ENCODE measurements at places on chromosomes 3 and 15.
A peak's percentile ranks its signal among the peaks of the same experiment; 100 is the strongest.

- DNase-seq, result no peak
Measured at GRCh38 chr15:101523560-101523940, 34.0 kb upstream of the PCSK6 start.

GRCh38 chr15:48388910-48389309 lies 57.7 kb downstream of the DUT start:
- DNase-seq, result no peak

DNA sequence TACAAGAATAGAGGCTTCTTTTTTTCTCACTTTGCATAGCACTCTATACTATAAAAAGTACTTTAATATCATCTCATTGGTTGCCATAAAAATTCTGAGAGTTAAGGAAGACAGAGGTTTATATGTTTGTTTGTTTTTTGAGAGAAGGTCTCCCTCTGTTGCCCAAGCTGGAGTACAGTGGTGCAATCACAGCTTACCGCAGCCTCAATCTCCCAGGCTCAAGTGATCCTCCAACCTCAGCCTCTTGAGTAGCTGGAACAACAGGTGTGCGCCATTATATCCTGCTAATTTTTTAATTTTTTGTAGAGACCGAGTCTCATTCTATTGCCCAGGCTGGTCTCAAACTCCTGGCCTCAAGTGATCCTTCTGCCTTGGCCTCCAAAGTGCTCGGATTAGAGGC lies 250.2 kb downstream of the LPP start:
- no peak for DNase-seq

DNA sequence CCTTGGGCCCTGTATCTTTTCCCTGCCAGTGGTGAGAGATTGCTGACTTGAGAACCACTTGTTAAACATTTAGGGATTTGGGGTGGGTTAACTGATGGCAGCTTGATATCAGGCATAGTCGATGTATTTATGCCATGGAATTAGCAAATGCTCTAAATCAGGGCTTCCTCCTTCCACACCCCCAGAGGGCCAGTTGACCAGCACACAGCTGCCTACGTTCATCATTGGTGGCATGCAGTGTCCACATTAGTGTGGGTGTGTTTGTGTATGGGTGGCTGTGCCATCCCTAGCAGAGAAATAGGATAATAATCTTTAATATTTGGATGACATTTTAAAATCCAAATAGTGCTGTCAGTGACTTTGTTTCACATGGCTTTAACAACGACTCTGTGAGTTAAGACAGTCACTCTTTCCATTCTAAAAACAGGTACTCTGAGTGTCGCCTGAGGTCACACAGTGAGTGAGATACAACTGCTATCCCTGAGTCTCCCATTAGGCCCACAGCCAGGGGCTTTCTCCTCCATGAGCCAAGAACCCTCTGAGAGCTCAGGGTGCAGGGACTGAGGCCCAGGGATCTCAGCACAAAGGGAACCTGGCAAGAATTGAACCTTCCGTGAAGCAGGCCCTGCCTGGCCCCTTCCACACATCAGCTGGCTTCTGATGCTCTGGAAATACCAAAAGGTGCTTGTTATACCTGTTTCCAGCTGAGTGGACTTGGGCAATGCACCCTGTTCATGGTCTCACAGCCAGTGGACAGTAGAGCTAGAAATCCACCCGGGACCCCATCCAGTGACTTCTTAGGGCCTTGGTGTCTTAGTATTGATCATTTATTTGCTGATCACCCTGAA lies 4.3 kb upstream of the LTF start:
- no peak for DNase-seq

DNA sequence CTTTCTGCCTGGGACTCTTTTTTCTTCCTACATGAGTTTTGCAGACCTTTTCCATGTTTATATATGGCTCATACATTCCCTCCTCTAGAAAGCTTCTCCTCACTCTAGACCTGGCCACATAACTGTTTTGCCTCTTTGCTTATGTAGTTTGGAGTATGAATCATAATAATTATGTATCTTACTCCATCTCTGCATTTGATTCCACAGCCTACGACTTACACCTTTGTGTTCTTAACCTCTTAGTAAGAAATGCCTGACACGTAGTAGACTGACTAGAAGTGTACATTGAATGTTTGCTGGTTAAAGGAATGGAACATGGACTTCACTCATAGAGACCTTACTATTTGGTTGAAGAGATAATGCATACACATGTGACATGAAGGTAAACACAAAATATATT lies 56.4 kb downstream of the MBNL1 start:
- no peak for DNase-seq

GRCh38 chr3:27467545-27467944 lies 16.6 kb downstream of the SLC4A7 start:
- DNase-seq, result peak; percentile 33

- no peak for DNase-seq
Measured at GRCh38 chr15:42010434-42010833, 10.4 kb downstream of the PLA2G4E start.

GRCh38 chr3:160812304-160812703 lies 56.3 kb downstream of the PPM1L start:
- DNase-seq, result no peak

GRCh38 chr15:69105451-69105985 lies 54.9 kb upstream of the GLCE start:
- no peak for DNase-seq

- no peak for DNase-seq
Measured at GRCh38 chr15:29393443-29393842, 123.8 kb upstream of the NSMCE3 start.

DNA sequence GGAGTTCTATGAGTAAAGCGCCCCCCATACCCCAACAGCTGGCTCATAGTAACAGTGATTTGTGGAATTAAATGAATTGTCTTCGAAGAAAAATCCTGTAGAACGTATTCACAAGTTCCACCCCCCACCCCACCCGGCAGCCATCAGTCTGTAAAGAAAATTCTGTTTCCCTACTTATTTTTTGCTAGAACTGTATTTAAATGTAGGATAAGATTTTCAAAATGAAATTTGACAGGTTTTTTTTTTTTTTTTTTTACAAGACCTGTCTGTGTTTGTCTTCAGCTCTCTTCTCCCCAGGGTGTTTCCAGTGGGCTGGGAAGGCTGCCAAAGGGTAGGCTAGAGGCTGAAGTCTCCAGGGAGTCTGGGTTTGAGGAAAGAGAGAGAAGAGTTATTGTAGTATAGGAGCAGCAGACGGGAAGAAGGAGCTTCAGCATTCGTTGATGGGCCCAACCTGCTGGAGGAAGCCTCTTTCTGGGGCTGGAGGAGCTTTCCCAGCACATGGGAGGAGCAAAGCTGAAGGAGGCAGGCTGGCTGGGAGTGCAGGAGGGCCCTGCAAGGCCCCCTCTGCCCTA lies 130.6 kb upstream of the SEMA6D start:
- DNase-seq, result peak; percentile 18

GRCh38 chr3:153078826-153079225 lies 83.2 kb upstream of the RAP2B start:
- DNase-seq, result no peak

DNA sequence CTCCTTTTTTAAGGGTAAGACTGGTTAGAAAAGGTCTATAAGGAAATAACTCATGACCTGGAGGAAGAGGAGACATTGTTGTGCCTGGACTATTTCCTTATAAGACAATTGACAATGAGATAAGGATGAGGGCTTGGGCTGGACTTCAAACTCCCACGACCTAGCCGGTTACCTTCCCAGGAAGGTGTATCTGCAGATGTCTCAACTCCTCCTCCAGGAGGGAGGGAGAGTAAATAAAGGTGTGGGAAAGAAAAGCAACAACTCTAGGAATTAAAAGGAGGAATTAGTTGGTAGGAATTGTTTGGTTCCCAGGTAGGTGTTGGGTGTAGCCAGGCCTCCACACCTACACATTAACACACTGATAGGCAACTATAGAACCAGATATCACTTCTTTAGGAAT lies 97.8 kb upstream of the TBL1XR1 start:
- no peak for DNase-seq

GRCh38 chr15:26893351-26894065 lies 26.6 kb downstream of the GABRA5 start:
- DNase-seq, result no peak

GRCh38 chr3:166425900-166426611 lies 588.8 kb upstream of the BCHE start:
- peak; percentile 4 for DNase-seq

- no peak for DNase-seq
Measured at GRCh38 chr3:63946753-63947152, 34.6 kb upstream of the SCAANT1 start.

DNA sequence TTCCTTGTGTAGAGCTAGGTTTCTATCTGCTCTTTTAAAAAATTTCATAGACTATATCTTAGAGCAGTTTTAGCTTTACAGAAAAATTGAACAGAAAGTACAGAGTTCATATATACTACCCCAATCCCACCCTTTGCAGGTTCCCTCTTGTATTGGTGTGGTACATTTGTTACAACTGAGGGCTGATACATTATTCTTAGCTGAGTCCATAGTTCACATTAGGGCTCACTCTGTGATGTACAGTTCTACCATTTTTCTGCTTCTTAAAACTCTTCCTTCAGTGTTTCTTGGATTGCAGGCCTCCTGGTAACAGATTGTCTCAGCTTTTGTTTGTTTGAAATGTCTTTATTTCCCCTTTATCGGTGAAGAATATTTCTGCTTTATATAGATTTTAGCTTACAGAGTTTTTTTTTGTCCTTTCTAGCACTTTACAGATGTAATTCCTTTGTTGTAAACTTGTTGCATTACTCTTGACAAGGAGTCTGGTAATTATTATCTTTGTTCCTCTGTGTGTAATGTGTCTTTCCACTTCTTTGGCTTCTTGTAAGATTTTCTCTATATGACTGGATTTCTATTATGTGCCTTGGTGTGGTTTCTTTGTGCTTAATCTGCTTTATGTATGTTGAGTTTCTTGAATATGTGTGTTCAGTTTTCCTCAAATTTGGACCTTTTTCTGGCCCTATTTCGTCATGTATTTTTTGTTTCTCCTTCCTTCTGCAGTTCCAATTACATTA lies 25.3 kb downstream of the MEF2A start:
- no peak for DNase-seq

DNA sequence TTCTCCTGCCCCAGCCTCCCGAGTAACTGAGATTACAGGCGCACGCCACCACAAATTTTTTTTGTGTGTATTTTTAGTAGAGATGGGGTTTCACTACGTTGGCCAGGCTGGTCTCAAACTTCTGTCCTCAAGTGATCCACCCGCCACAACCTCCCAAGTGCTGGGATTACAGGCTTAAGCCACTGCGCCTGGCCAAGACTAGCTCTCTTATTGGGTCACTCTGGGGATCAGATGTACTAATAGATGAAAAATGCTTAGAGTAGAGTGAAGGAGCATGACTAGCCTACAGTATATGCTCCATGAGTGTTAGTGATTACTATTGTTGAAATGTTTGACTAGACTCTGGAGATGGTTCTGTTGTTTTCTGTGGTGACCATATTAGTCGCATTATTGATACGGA lies 21.8 kb downstream of the RARB start:
- DNase-seq, result no peak

DNA sequence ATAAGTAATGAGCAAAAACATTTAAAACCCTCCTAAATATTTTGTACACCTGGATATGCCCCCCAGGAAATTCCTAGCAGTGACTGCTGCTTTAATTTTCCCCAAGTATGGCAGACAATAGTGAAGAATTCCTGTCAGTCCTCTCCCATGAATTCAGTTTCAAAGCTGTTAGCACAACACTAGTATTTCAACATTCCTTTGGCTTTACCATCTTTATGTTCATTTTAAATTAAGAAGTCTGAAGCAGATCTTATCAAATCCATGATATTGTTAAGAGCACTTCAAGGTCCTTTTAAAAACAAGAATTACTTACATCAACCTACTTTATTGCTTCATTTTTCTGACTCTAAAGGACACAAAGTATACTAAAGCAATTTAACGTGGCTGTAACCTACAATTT lies 28.8 kb upstream of the CDIN1 start:
- no peak for DNase-seq

GRCh38 chr3:112761062-112761638 lies 85.5 kb downstream of the CD200R1L start:
- DNase-seq, result no peak

DNA sequence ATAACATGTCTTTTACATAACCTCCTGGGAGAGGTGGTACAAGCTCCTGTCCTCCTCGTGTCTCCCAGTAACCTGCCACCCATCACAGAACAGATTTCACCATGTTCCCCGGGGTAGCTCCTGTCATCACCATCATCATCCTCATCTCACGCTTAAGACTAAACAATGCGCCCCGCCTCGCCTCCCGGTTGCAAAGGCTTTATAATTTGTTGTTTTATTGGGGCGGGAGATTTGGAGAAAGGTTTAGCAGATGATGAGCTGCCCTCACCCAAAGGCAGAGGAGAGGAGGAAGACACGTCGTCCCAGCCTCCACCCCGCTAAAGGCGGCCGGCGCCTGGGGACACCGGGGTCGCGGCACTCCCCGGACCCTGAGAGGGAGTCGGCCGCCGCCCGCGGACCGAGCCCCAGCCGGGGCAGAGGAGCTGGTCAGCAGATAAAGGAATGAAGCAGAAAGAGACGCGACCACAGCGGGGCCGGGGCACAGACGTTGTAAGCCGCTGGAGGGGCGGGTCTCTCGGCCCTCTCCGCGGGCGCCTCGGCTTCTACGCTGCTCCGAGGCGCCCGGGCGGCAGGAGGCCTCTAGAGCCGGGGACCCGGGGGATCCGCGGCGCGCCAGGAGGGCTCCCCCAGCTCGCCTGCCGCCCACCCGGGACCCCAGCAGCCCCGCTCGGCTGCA lies 589 bp downstream of the HERC1 start:
- peak; percentile 31 for DNase-seq

GRCh38 chr3:41565003-41565402 lies 365.7 kb downstream of the CTNNB1 start:
- no peak for DNase-seq

DNA sequence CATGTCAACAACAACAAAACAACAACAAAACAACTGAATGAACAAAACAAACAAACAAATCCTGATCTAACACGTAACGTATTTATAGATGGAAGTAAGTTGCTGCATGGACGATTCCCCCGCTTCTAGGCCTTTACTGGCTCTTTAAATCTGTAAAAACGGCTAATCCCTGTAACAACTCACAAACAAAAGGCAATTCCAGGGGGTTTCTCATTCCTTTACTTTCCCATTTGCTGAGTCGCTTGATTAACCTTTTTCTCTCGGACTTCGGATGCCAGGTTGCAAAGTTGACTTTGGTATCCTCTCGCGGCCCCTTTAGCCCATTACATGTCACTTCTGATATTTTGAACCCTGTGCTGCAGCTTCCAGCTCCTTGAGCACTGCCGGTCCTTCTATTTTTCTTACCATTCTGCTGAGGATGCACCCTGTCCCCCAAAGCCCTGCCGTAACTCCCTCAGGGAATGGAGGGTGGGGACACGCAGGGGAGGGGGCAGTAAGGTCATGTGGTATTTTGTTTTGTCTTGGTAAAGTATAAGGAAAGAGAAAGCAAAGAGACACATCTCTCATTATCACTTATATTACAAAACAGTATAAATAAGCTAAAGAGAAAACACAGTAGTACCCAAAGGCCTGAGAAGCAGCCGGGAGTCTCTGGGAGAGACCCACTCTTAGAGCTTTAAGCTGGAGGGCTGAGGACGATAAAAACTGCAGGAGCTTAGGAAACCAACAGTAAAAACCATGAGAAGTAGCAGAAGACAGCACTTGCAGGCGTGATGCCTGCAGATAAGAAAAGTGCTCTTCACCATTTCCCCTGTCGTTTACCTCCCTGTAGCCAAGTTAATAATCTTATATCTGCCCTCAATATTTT lies 457.8 kb upstream of the ZNF717 start:
- no peak for DNase-seq

DNA sequence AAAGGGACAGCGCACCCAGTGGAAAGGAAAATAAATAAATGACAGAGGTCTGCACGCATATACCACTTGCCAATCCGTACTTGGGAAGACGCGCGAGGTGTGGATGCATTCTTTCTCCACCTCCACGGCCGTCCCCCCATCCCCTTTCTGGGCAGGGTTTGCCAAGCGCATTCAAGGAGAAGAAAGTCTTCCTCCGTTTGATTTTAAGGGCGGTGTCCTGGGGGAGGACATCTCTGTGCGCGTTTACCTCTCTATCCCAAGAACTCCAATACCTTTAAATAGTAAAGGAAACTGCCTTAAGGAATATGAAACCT lies 576 bp upstream of the MB21D2 start:
- no peak for DNase-seq

All from HEK293T (cell line).